ENCODE measurements at places on chromosomes 5 and 9. TPM values are rescaled to one million over a fixed set of nuclear protein-coding genes. Genes with fewer than 3 reads are reported as not detected.
A peak's percentile ranks its signal among the peaks of the same experiment; 100 is the strongest.

Gene PSD2
- total RNA-seq, result 0.11 TPM

DNA sequence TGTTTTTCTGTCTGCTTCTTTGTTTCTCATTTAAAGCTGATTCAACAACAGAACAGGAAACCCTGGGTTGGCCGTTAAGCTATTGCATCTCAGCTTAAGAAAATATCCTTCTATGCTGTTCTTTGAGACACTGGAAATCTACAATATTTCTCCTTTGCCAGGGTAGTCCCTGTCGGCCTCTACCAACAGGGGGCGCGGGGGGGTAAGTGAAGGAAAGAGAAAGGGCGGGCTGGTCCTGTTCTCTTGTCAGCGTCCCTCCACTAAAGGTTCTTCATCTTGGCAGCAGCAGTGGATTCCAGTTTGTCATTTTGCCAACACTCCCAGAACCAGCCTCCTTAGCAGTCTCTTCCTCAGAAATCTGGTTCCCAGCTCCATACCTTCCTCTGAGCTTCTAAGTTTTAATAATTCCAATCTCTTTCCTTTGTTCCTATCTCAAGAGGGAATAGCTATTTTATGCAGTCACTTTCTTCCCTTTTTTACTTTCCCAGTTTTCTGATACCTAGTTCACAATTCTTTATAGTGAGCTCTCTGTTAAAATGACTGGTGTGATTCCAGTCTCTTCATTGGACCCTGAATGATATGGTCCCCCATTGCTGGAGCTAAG lies 222.3 kb downstream of the GLIS3 start:
- no peak overlapping the region for H3K27ac ChIP-seq
- no peaks in the 10 kb centered on the region for H3K36me3 ChIP-seq
- no peaks in the 10 kb centered on the region for H3K4me1 ChIP-seq
- no peak overlapping the region for H3K4me3 ChIP-seq
- H3K27me3 ChIP-seq, result no peaks in the 10 kb centered on the region
- peak; percentile 82 for DNase-seq

Gene LCN1
- total RNA-seq, result not detected

DNA sequence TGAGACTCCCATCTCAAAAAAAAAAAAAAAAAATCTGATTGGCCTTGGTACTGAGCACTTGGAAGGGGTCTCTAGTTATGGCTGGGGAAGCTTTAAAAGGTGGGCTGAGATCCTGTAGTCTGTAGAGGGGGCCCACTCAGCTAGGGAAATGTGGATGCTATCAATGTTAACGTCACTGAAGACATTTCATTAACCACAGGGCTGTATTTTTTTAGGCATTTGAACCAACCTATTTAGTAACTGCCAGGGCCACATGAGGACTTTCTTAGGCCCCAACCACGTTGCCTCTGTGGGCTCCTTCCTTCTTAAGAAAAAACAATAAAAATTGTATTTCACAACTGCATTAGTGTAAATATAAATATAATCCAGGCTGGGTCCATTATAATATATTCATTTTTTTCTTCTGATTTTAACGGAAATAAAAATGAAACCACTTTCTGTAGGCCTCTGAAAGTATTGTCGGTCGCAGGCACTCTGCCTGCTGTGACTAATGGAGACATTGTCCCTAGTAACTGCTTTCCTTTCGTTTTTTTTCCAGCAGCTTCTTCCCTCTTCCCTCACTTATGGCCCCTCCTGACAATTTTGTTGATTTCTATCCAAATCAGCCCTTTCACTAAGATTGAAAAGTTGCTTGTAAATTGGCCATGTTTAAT lies 71.6 kb downstream of the GCNT1 start:
- no peaks in the 10 kb centered on the region for H3K27me3 ChIP-seq
- H3K36me3 ChIP-seq, result no peaks in the 10 kb centered on the region
- DNase-seq, result no peak

Gene RNF145
- 61.6 TPM for total RNA-seq

GRCh38 chr5:163622799-163623198 lies 117.4 kb downstream of the MAT2B start:
- no peaks in the 10 kb centered on the region for H3K27me3 ChIP-seq
- no peak overlapping the region for H3K4me3 ChIP-seq
- no peaks in the 10 kb centered on the region for H3K36me3 ChIP-seq
- H3K27ac ChIP-seq, result no peak overlapping the region

DNA sequence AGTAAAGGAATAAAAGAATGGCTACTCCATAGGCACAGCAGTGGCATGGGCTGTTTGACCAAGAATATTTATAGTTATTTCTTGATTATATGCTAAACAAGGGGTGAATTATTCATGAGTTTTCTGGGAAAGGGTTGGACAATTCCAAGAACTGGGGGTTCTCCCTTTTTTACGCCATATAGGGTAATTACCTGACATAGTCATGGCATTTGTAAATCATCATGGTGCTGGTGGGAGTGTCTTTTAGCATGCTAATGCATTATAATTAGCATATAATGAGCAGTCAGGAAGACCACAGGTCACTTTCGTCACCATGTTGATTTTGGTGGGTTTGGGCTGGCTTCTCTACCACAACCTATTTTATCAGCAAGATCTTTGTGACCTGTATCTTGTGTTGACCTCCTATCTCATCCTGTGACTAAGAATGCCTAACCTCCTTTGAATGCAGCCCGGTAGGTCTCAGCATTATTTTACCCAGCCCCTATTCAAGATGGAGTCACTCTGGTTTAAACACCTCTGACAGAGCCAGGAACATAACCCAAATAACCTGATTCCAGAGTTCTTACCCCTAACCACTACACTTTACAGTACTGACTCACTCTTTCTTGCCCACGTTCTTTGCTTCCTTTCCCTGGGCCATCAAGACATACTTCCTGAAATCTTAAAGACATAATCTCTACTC lies 25.0 kb upstream of the MRPS30 start:
- no peak for DNase-seq
- no peaks in the 10 kb centered on the region for H3K4me1 ChIP-seq
- H3K4me3 ChIP-seq, result no peak overlapping the region
- H3K27me3 ChIP-seq, result no peaks in the 10 kb centered on the region
- no peak overlapping the region for H3K27ac ChIP-seq
- H3K36me3 ChIP-seq, result no peaks in the 10 kb centered on the region

Data from adrenal gland (tissue), 19 donors.